Renal pelvis (tissue), 12 donors: ENCODE measurements at places on chromosomes 4 and X. TPM values are rescaled to one million over a fixed set of nuclear protein-coding genes. Genes with fewer than 3 reads are reported as not detected.

DNA sequence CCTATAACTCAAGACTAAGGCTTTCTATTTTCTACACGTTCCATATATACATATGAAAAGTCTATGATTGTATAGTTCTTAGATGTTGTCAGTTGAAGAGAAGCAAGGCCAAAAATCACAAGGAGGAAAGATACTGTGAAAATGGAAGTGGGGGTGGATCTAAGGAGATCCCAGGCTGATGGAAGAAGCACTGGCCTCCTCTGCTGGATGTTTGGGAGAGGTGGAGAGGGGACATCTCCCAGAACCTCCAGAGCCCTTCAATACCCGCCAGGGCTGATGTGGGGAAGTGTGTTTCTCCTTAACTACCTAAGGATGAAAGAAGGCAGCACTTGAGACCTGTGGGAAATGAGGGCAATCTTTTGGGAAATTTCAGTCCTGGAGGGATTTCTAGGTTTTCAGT is 67.4 kb downstream of the RASGEF1B start:
- DNase-seq: no peak

RAB40A gene
- polyA plus RNA-seq: 4.3 TPM

- no peak for DNase-seq
Measured at GRCh38 chrX:12949205-12949926, 25.5 kb upstream of the TMSB4X start.

DNA sequence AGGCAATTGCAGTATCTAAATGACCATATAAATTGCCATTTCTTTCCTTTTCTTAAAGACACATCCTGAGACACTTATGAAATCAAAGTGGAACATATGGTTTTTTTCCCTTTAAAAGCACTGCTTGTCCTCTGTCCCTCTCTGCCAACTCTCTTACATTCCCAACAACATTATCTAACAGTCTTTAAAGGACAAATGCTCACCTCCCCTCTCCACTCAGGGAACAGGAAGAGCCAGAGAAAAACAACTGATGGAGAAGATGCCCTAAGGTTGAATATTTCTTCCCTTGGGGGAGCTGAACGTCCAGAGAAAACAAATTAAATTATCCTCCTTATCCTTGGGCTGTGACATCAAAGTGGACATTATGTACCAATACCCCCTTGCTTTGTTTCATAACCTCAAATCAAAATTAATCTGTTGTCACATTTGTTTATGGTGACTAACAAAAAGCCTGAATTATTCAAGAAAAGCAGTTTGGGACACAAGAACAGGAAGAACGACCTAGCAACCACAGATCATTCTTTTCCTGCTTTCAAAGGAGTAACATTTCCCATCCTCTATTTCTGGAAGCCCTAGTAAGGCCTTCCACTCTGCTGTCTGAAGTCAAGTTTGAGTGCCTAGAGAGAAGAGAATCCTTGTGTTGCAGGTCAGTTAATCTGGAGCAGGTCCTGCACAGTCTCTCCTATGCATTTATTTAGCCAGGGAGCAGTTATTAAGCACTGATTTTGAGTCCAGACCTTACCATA is 52.6 kb upstream of the PAGE1 start:
- DNase-seq: no peak

DNA sequence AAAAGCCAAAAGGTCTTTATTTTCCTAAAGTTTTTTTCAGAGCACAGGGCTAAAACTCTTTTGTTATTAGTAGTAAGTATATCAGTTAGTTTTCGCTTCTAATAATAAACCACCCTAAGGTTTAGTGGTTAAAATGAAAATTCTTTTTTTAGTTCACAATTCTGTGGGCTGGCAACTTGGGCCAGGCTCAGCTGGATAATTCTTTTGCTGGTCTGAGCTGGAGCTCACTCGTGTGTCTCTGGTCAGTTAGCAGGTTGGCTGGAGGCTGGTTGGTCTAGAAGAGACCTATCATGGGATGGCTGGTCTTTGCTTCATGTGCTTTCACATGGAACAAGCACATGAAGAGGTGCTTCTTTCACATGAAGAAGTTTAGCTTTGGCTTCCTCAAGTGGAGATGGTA is 227.1 kb upstream of the LCORL start:
- DNase-seq: no peak
